ENCODE measurements at places on chromosomes 7 and 10.
A peak's percentile ranks its signal among the peaks of the same experiment; 100 is the strongest.

- no peak for DNase-seq
Observed at GRCh38 chr10:97196223-97197029, 10.7 kb upstream of the SLIT1 start.

- no peak for DNase-seq
Observed at GRCh38 chr10:5477948-5478693, 21.2 kb downstream of the CALML5 start.

- no peak for DNase-seq
Observed at GRCh38 chr7:51229106-51229537, 87.5 kb downstream of the COBL start.

DNA sequence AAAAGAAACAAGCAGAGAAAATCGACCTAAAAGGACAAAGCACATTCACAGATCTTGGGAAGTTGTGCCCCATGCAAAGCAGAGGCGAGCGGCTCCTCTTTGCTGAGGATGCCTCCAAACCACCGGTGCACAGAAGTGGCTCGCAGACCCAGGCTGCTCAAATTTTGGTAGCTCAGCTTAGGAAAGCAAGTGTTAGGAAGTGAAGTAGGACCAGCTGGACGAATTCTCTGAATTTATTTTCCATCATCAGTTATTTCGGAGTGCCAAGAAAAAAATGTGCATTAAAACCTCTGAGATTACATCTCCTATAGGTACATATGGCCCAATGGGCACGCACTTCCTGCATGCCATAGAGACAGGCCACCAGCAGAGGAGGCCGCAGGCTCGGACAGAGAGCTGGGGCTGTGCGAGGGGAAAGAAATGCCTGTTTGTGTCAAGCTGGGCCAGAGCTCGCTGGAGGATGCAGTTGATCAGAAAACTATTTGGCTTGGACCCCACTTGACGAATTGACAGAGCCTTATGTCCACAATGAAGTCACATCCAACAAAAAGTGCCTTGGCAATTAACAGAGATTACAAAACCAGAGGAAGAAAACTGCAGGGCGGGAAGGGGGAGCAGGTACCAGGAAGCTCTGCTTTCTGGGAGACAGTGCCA is 122.3 kb upstream of the LYZL2 start:
- no peak for DNase-seq

DNA sequence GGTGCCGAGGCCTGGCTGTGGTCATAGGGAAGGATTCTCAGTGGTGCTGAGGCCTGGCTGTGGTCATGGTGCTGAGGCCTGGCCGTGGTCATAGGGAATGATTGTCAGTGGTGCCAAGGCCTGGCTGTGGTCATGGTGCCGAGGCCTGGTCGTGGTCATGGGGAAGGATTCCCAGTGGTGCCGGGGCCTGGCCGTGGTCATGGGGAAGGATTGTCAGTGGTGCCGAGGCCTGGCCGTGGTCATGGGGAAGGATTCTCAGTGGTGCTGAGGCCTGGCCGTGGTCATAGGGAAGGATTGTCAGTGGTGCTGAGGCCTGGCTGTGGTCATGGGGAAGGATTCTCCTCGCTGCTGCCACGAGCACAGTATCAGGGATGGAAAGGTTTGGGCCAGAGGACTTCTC is 327.3 kb downstream of the ADARB2 start:
- DNase-seq: no peak

GRCh38 chr10:122172361-122173008 is 98.6 kb upstream of the BTBD16 start:
- no peak for DNase-seq

DNA sequence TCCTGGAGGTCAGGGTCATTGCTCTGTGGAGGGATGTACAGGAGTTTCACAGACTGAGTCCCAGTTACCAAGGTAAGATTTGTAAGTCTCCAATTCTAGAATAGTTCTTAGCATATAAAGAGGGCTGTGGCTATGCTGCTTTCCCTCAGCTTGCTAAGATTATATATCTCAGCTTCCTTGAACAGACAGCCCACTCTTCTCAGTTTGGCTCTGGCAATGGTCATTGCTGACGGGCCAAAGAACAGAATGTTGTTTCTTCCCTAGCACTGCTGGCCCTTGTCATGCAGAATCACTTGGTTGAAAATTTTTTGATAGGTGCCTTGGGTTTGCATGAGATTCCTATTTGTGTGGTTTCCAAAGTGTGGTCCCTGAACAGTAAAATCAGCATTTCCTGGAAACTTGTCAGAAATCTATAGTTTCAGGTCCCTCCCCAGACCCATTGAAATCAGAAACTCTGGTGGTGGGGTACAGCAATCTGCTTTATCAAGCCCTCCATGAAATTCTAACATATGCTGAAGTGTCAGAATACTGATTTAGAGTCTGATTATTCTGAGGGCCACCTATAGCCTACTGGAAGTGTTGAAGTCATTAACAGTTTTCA is 38.2 kb downstream of the NRBF2 start:
- no peak for DNase-seq

DNA sequence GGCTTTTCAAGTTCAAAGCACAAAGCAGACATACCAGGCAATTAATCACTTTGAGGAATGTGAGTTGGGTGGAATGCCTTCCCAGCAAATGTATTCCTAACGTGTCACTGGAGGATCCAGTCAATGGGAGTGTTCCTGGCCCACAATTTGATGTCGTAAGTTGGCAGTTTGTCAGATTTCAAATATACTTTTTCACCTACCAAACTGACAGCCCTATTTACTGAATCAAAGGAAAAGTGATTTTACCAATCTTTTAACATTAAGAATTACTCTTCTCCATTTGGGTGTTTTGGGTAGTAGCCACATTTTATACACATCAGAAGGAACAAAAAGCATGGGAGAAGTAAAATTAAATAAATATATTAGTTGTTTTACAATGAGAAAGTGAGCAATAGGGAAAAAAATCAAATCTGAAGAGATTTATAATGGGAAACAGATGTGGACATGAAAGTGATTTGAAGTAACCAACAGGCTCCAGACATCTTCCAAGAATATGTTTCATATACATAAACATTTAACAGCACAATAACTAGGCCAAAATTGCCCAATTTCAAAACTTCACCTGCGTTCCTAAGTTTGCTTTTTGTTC is 222.9 kb downstream of the MTERF1 start:
- DNase-seq: no peak

DNA sequence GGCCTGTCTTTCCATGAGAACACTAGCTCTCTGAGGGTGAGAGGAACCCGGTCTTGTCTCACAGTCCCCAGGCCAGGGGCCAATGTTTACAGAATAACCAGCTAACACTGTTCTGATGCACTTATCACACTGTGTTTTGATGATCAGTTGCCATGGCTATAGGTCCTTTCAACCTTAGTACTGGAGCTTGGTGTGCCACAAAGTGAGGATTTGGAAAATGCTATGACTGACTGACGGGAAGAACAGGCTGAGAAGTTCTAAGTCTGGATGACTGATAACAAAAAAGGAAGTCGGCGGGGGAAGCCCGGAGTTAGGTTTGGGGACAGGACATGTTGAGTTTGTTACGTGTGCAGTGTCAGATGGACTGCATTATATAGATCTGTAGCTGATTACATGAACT is 141.8 kb downstream of the CTTNBP2 start:
- DNase-seq: no peak

DNA sequence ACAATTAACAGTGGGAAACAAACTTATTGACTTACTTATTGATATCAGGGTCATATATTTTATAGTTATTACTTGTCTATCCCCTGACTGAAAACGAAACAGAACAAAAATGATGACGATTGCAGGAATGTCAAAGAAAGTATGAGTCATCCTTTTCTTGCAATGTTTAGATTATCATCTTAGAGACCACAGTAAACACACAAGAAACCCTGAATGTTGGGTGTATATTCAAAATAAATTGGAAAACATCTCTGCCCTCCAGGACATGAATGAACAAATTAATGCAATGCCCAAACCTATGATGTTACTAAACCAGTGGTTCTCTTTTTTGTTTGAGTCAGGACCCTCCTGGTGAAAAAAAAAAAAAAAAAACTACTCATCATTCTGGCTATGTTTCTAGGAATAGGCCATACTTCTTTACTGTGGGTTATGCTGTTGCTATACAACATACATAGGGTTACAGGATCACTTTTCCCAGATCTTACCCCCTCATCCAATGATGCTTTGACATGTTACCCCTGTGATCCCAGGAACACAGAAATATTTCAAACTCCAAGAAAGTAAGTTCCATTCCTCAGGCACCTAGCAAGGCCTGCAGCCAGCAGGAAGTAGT is 623.4 kb upstream of the IGFBP3 start:
- no peak for DNase-seq

- peak; percentile 93 for DNase-seq
Observed at GRCh38 chr7:73442222-73442902, 8.8 kb downstream of the FZD9 start.

DNA sequence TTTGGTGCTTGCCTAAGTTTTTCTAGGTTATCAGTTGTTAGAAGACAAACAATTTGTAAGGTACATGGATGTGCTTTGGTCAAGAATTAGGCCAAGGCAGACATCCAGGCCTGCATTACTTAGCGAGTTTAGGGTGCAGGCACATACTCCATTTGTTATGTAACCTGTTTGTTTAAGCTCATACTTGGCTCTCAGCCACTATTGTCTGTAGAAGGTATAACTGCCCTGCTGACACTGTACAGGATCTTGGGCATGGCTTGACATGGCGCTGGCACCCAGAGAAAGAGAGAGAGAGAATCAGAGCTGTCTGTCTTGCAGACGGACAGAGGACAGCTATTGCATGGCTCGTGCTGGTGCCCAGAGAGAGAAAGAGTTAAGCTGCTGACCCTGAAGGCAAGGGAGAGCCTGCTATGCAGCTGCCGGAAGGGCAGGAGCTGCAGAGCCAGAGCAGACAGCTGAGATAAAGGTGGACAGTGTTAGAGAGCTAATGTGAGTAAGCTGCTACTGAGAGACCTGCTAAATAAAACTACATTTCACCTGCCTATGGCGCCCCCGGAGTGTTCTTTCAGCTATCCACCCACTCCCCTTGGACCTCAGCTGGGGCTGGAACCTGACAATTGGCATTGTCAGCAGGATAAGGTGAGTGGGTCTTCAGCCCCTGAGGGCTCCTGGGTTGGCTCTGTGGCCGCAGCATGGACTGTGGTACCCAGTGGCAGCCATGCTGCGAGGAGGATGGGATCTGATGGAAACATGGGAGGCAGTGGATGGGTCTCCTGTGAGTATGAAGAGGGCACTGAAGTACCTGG is 120.9 kb upstream of the TMEM106B start:
- DNase-seq: no peak

DNA sequence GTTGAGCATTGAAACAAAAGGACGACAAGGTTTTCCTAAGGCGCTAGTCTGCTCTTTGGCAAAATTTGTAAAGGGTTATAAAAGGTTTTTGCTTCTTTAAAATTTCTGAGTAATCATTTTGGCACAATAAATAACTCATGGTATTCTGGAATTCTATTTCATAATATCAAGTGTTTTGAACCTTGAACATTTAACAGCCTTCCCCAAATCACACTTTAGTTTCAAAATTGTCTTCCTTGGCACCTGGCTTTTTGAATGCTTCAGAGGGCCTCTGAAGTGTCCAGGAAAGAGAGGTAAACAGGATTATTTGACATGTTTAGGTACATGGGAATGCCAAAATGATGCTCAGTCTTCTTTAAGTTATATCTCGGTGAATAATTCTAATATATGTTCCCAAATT is 220.8 kb downstream of the PHF14 start:
- no peak for DNase-seq

DNA sequence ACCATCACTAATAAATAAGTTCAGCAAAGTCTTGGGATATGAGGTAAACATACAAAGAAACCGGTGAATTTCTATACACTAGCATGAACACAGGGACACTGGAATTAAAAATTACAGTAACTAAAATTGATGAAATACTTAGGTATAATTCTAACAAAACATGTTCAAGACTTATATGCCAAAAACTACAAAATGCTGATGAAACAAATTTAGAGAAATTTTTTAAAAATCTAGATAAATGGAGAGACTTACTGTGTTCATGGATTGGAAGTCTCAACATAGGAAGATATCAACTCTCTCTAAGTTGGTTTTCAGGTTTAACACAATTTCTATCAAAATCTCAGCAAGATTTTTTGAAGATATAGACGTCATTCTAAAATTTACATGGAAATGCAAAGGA is 128.8 kb upstream of the RET start:
- no peak for DNase-seq

DNA sequence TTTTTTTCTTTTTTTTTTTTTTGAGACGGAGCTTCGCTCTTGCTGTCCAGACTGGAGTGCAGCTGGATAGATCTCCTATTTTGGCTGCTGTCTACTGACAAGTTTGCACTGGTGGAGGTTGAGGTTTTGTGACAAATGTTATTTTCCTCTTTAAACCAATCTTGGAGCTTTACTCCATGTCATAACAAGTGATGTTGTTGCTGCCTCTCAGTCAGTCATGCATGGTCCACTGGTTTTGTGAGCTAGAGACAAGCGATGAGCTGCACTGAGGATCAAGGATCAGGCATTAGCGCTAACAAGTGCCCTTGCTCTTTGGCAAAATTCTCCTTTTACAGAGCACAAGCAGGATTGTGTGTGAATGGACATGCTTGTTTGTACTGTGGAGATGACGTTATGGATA is 805 bp upstream of the WDFY4 start:
- DNase-seq: peak; percentile 21

- DNase-seq: no peak
Observed at GRCh38 chr7:138000081-138000701, 1.7 kb downstream of the CREB3L2 start.

GRCh38 chr7:128108641-128109423 is 77.6 kb upstream of the LRRC4 start:
- no peak for DNase-seq

DNA sequence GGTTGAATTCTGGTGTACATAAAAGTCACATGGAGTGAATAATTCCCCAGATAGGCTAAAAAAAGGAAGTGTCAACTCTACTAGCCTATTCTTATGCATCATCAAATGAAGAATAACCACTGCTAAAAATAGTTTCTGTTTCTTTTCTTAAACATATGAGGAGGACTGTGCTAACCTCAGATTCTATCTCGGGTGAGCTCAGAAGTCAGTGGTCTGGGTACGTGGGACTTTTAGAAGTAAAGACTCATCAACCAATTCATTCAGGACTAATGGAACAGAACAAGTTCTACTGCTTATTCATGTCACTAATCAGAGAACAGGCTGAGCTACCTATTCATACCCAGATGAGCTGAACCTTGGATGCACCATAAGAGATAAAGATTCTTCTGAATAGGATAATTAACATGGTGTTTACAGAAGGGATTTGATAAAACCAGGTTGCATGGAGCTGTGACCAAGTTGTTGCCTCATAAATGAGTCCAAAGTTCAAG is 9.5 kb upstream of the ASAH2 start:
- DNase-seq: no peak

DNA sequence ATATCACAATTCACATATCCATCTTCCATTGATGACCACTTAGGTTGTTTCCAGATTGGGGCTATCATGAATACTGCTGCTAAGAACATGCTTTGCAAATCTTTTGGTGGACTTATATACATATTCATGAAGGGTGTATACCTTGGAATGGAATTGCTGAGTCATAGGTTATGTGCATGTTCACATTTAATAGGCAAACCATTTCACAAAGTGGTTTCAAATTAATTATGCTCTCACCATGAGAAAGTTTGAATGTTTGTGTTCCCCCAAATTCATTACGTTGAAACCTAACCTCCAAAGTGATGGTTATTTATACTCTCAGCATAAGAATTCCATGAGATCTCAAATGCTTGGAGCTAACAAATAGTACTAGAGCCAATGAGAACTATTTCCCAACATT is 86.4 kb downstream of the VPS41 start:
- no peak for DNase-seq

Data from NCI-H187 treated with DMSO at 0.1 percent for 48 hours (cell line).